Pulmonary artery endothelial cell (primary cell): ENCODE measurements at places on chromosomes 1 and 21. TPM values are rescaled to one million over a fixed set of nuclear protein-coding genes. Genes with fewer than 3 reads are reported as not detected.
A peak's percentile ranks its signal among the peaks of the same experiment; 100 is the strongest.

DNA sequence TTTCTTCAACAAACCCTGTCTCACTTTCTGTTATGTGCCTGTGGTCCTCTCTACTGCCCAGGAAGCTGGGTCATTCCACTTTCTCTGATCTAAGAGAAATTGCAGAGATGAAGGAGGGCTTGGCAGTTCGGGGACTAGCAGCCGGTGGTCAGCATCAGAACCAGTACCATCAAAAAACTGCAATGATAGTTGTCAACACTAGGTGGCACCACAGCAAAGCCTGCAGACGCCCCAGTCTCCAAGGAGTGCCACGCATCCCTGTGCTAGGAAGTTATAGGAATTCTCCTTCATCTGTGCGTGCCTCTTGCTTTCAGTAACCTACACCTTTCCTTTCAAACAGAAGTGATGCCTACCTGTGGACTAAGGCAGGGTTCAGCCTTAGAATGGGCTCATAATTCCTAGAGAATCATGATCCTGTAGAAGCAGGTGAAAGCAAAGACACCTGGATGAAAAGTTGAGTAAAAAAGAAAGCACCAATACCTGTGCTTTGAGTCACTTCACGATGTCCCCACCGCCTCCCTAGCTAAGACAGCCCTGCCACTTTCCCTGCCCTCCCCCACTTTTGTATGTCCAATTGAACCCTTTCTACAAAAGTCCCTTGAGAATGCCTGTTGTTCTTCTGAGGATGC lies 129.2 kb downstream of the ADAMTS1 start:
- DNase-seq: peak; percentile 5

C4BPA gene
- total RNA-seq: not detected in 2 replicates

ANGEL2 gene
- total RNA-seq: 46.4 and 50.8 TPM in 2 replicates

GRCh38 chr1:14804626-14805025 lies 206.1 kb downstream of the KAZN start:
- no peak for DNase-seq

DNA sequence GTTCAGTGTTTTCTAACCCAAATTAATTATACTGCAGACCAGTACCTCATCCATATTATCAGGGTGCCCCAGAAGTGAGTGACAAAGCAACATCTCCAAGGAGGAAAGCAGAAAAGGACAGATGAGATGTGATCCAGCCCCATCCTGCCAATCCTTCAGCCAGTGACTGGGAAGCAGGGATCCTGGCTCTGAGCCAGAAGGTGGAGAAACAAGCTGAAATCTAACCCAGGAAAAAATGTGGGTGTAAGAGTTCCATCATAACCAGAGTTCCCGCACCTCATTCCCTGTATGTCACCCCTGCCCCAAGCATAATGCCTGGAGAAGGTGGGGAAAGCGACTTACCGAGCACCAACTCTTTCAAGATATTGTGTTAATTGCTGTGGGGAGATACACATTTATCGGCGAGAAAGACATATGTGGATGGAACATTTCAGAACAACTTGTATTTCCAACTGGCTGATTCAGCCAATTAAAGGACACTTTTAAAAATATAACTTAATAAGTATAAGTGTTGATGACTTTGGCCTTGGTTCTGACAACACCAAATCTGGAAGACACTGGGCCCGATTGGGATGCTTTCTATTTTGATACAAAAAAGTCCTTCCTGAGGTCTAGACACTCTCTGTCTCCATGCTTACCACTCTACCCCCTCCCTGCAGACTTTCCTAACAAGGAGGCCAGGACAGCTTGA lies 14.9 kb downstream of the PLEKHA6 start:
- no peak for DNase-seq

DNA sequence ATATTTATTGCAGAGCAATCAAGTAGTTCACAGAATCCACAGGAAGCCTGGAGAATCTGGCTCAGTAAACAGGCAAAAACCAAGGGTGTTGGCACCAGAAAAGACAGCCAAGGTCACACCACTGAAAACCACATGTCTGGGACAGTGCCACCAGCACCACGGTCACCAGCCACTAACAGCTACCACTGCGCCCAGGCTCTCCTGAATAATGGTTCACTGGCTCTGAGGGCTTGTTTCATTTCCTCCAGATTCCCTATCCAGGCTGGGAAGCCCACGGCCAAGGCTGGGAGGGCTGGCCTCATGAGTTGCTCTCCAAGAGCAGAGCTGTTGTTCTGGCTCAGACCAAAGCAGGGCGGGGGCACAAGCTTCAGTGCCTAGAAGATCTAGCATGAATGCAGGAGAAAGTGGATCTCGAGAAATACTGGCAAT lies 54.5 kb upstream of the PTGFRN start:
- DNase-seq: no peak

GRCh38 chr1:205811660-205812059 lies 1.3 kb downstream of the SLC41A1 start:
- no peak for DNase-seq

DNA sequence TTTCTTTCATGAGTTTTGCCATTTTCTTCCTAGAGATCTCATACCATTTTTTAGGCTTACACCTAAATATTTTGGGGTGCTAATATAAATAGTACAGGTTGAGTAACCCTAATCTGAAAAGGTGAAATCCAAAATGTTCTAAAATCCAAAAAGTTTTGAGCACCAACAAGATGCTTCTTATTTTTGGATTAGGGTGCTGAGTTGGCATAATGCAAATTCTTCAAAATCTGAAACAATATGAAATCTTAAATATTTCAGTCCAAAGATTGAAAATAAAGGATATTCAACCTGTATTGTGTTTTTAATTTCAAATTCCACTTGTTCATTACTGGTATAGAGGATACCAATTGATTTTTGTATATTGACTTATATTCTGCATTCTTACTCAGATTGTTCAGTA lies 51.1 kb upstream of the KCNK2 start:
- DNase-seq: no peak

DNA sequence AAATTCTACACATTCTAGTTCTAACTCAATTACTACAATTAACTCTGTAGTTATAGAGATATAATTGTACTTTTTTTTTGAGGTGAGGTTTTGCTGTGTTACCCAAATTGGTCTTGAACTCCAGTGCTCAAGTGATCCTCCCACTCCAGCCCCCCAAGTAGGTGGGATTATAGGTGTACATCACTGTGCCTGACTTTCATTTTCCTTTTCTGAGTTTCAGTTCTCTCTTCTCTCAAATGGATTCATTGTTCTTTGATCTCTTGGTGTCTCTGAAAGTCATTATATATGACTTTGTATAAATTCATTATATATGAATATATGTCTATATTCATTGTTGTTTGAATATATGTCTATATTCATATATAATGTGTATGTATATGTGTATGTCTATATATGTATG lies 74.0 kb upstream of the GALNT2 start:
- DNase-seq: no peak

DNA sequence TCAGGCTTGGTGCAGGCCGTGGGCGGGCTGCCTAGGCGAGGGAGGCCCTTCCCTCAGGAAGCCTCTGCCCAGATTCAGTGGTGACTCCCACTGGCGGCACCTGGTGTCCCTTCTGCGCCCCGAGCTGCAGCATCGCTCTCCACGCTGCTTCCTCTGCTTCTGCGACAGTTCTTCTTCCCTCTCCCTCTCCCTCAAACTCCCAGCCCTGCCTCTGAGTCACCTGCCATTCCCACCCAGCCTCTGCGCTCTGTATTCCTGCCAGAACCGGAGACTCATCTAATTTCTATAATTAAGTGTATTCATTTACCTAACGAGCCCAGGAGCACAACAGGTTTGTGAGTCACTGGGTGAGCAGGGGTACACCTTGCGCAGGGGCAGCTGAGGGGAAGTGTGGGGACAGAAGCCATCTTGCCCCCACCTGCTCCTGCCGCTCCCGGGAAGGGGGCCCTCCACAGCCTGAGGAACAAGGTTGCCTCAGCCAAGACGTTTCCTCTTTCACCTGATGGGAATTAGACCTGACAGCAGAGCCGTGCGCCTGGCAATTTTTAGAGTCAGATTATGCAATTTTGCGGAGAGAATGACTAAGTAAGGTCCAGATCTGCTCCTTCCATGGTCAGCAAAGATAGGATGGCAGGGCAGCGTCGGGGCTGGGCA lies 19.4 kb downstream of the KCNC4 start:
- no peak for DNase-seq

GRCh38 chr1:227893300-227893948 lies 54.3 kb downstream of the WNT9A start:
- no peak for DNase-seq

ZBTB21 gene
- total RNA-seq: 5.0 and 6.1 TPM in 2 replicates

- no peak for DNase-seq
Measured at GRCh38 chr1:198948895-198949659, 310.2 kb downstream of the PTPRC start.

DNA sequence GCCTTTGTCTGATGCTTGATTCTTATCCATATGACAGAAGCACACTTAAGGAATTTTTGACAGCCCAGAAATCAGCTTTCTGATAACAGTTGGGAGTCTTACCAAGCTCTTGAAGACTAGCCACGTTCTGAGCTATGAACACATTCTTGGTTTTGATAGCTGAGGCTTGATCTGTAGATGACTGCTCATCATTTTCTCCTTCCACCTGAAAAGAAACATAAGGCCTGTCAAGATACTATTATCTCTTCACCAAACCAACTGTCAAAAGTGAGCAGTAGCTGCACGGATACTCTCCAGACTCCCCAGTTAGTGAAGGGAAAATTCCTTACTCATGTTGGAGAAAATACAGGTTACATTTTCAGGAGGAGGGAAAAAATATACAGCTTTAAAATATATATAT lies 12.2 kb downstream of the UBR4 start:
- DNase-seq: no peak

DNA sequence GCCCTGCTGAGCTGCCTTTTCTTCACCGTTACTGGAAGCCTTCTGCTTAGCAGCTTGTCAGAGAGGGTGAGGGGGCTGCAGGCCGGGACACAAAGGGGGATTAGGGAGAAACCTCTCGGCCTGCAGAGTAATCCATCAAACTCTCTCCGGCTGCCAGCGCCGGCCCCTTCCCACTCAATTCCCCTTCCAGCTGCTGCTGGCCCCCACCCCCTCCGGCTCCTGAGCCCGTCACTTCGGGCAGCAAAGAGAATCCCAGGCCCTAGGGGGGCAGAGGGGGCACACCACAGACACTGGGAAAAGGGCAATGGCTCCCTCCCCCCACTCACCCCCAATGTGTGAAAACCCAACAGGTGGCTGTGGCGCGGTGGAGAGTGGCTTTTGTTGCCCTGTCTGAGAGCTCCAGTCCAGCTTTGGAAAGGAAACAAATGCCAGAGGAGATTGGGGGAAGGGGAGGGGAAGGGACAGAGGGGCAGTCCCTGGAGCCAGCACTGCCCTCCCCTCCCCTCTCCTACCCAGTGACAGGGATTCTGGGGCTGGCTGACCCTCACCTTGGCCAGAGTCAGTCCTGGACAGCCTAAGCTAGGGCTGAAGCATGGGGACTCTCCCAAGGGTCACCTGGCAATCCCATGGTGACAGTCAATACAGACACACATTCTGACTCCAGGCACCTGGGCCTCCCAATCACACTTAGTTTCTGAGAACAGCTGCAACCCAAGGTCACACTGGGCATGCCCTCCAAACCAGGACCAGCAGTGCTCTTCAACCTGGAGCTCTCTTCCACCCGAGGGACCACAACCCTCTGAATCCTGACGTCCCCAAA lies 9.5 kb downstream of the SLC45A3 start:
- DNase-seq: no peak

THBS3 gene
- total RNA-seq: 12.8 and 17.1 TPM in 2 replicates

- DNase-seq: no peak
Measured at GRCh38 chr1:2941040-2941439, 80.2 kb upstream of the ACTRT2 start.

KLF17 gene
- not detected in 2 replicates for total RNA-seq

DNA sequence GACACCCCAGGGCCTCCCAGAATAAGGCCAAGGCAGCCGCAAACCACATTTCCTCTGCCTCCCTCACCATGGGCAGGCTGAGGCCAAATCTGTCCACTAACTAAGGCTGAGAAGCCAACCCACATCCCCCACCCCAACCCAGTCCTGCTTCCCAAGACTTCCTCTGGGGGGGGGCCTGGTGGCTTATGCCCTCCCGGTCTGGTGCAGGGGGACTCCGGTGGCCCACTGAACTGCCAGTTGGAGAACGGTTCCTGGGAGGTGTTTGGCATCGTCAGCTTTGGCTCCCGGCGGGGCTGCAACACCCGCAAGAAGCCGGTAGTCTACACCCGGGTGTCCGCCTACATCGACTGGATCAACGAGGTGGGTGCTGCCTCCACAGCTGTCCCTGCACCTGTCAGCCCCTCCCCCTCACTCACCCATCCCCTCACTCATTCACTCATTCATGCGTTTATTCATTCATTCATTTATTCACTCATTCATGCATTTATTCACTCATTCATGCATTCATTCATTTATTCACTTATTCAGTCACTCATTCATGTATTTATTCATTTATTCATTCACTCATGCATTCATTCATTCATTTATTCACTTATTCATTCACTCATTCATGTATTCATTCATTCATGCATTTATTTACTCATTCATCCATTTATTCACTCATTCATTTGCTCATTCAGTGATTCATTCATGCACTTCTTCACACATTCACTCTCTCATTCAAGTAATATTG lies 7.3 kb downstream of the CTRC start:
- no peak for DNase-seq

PTAFR gene
- total RNA-seq: 0.20 and 0.21 TPM in 2 replicates

DNA sequence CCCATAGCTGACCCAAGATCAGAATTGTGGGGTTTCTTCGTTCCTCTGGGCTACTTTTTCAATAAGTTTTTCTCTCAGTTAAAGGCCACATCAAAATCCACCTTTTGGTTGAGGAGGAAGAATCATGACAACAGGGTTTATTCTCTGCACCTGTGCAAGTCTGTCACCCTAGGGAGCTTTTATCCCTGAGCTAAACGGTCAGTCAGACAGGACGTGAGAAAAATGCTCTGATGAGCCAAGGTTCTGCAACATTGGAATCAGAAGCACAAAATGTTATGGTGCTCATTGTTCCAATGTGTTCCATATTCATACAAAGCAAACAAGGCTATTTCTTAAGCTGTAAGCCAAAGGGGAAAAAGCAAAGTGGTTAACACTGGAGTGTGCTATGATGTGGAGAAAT lies 7.4 kb upstream of the ERICH3 start:
- DNase-seq: no peak

DNA sequence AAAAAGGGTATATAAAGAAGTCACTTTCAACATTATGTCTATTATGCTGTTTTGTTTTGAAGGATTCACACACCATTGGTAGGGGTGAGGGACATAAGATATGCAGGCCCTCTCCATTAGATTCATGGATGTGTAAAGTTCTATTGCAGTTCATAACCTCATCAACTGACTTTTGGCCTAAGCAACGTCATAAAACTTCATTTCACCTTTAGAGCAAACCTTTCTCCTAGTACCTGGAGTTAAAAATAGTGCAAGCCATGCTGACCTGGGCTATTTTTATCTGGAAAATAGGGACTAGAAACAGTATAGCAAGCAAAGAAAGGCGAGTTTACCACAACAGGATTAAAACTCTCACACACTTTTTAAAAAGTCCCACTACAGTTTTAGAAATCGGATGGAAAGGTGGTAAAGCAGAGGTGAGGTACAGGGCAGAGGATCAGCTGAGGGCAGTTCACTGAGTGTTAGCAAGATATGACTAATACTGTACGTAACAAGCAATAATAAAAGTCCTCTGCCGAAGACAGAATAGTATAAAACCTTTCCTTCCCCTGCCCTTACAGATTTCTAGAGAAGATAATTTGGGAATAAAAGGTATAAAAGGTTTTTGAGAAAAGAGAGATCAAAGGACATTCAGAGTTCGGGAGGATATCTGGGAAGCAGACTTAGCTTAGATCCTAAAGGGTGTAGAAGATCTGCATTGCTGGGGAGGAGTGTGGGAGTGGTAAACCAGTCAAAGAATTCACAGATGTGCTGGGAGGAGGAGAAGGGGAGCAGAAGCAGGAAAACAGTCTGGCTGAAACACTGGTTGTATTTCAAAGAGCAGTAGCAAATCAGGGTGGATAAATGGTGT lies 14.3 kb downstream of the EGLN1 start:
- DNase-seq: no peak
